ENCODE measurements at places on chromosomes 1 and 21.

DNA sequence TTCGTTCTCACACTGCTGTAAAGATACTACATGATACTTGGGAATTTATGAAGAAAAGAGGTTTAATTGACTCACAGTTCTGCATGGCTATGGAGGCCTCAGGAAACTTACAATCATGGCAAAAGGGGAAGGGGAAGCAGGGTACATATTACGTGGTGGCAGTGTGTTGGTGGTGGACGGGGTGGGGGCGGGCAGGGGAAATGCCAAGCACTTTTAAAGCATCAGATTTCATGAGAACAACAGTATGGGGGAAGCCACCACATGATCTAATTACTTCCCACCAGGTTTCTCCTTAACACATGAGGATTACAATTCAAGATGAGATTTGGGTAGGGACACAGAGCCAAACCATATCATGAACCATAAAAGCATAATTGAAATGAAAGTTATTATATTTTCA, 88.5 kb downstream of the UBE2U start:
- no peak for DNase-seq

DNA sequence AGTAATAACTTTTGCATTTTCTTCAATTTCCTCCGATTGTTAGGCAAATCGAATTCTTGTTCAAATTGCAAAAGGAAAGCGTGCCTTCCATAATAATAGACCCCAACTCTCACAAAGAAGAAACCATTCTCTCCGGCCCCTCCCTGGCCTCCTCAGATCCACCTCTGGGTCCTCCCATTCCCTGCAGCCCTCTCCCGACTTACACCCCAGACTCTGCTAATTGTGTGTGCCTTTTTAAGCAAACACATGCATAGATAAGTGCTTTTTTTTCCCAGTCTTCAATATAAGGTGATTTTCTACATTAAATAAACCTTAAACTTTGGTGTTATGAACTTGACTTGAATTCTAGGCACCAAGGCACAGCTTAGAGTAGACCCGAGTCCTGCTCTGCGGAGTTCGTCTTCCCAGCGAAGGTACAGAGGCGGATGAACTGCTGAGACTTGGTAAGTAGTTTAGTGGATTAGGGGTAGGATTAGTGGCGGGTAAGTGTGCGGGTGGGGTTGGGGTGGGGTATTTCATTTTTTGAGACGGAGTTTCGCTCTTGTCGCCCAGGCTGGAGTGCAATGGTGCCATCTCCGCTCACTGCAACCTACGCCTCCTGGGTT, 1.5 kb downstream of the L1TD1 start:
- no peak for DNase-seq

DNA sequence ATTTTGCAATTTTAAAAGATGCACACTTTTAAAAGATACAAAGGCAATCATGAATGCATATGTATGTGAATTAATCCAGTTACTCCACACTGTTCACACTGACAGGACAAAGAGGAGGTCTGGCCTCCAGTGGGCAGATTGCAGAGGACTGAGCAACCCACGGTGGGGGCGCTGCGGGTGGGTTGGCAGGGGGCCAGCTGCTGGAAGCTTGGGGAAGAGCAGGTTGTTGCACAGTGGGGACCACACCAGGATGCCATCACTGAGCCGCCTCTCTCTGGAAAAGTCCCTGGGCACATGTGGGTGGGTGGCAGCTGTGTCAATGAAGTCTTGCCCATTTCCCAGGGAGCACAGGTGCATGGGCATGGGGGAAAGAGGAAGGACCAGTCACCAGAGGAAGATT, 12.7 kb upstream of the PADI4 start:
- DNase-seq = no peak

- no peak for DNase-seq
Measured at GRCh38 chr1:57835620-57836019, 411.8 kb upstream of the DAB1 start.

DNA sequence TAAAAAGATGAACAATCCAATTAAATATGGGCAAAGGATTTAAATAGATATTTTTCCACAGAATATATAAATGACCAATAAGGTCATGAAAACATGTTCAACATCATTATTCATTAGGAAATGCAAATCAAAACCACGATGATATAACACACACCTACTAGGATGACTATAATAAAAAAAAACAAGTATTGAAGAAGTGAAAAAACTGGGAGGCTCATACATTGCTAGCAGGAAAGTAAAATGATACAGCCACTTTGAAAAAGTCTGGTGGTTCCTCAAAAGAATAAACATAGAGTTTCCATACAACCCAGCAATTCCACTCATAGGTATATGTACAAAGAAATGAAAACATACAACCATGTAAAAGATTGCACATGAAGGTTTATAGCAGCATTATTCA, 75.7 kb upstream of the RAB4A start:
- DNase-seq = no peak

DNA sequence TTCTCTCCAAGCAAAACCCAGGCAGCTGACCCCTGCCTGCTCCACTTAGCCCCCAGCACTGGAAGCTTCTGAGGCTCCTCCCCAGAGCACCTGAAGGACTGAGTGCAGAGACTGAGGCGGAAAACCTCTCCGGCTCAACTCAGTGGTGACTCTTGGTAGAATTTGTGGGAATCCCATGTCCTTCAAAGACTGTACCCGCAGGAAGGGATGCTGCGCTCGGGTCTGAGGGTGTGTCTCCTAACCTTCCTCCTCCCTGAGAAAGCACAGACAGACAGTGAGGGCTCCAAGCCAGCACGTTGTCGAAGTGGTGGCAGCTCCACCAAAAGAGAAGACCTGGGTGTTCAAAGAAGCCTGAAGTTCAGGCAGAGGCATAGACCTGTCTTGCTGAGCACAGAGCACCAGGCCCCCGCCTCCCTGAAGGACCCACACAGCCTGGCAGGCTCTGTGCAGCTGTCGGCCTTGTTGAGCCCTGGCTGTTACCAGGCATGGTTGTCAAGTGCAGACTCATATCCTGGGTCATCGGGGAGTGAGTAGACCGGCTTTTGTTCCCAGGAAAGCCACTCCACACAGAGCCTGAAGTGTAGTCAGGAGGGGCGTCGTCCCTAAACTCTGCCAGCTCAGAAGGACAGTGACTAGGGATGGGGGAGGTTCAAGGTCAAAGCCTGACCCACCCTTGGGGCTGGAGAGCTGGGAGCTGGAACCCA, 36.7 kb downstream of the CSMD2 start:
- DNase-seq = no peak

DNA sequence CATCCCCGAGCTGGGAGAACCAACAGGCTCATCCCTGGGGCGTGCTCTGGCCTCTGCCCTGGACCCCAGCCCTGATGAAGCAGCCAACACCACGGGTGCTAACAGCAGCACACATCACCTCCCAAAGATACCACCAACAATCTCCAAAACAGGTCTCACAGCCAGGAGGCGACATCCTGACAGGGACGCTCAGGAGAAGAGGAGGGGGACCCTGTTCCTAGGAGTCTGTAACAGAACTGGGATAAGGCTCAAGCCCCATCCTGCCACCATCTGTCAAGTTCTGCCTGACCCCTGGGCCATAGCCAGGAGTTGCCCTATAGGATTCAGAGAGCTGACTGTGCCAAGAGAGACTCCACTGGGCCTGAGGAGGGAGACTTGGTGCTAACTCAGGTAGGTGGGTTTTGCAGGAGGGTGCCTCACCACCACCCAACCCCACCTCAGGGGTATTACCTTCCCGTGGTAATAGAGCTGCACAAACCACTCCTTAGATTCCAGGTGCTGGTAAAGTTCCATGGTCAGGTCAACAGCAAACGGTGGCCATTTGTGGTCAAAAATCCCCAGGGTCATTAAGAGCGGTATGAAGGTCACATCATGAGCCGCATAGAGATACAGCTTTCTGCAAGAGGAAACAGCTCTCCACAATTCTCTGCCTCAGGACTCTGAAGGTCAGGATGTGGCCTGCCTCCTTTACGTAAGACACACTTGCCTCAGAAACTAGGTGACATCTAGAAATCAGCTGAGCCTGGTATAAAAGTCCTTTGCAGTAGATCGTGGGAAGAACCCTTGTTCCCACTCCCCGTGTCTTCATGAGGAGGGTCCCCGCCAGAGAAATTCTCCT, 22.3 kb downstream of the ACP6 start:
- no peak for DNase-seq

GRCh38 chr1:67792103-67792502, 41.2 kb downstream of the GNG12 start:
- DNase-seq = no peak

DNA sequence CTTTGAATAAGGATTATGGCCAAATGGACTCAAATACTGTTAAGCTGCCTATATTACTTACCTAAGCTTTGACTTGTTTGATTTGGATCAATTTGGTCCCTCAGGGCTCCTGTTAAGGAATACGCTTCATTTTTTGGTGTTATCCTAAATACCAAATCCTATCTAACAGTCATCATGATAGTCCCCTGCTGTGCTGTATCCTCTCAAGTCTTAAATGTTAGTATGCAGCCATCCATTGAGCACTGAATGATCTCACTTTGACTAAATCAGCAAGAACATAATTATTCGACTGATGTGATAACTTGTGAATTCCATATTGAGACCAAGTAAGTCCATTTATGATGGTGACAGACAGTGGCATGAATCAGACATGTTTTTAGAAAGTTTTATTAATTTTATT, 53.1 kb upstream of the ATF3 start:
- DNase-seq = no peak

- DNase-seq = no peak
Measured at GRCh38 chr1:91765880-91766443, 120.0 kb downstream of the TGFBR3 start.

DNA sequence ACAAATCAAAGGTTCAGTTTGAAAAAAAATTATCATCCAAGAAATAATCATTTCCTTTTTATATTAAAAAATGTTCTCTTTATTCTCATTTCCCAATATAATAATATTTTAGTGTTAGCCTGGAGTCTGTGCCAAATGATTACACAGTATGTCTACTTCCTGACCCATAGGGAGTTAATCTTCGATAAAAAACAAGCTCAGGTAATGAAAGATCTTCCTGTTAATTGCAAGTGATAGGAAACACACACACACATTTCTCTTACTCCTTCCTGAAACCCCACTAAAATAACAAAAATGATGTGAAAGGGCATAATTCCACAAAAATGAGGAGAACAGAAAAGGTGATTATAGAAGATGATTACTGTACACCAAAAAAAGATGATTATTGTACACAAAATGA, 123.5 kb upstream of the CXADR start:
- no peak for DNase-seq

DNA sequence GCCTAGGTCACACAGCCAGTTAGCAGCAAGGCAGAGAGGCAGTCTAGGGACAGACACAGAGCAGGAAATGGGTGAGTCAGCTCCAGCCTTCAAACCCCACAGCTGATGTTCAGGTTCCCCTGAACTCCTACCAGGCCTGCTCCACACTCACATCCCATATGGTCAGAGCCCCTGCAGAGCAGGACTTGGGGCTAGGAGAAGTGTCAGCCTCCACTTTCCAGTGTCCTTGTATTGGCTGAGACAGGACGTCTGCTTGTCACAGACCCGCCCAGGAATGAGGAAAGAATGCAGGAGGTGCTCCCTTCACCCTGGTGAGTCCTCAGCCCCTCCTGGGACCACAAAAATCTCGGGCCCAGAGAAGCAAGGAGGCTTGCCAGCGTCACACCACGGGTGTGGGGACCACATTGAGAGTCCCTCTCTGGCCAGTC, 92.5 kb downstream of the LACTBL1 start:
- DNase-seq = no peak

DNA sequence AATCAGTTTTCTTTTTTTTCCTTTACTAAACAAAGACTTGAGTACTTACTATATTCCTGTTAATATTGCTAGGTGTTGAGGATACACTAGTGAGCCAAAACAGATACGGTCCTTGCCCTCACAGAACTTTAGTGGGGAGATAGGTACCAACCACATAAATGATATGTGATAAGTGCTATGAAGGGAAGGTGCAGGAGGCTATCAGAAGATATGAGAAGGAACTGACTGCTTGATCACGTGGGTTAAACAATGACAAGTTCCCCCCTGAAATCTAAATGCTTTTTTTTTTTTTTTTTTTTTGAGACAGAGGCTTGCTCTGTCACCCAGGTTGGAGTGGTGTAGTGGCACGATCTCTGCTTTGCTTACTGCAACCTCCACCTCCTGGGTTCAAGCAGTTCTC, 25.0 kb downstream of the RBM15 start:
- no peak for DNase-seq

DNA sequence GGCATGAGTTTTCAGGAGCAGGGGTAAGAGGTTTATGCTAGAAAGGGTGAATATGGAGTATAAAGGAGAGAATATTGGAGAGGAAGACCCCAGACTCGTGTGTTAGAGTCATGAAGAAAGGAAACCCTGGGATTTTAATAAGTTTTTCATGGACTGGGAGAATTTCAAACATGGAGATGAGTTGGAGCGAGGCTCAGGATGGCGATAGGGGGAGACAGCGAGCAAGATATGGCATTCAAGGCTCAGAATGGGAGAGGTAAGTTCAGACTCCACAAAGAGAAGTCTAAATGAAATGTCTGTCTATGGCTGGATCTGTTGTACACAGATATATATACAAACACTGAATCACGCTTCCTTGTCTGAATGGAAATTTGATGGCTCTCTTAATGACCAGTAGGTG, 92.5 kb downstream of the LRRC40 start:
- DNase-seq = no peak

GRCh38 chr1:119752592-119752991, 16.1 kb downstream of the HMGCS2 start:
- no peak for DNase-seq

- no peak for DNase-seq
Measured at GRCh38 chr1:193031431-193031830, 27.7 kb downstream of the UCHL5 start.

DNA sequence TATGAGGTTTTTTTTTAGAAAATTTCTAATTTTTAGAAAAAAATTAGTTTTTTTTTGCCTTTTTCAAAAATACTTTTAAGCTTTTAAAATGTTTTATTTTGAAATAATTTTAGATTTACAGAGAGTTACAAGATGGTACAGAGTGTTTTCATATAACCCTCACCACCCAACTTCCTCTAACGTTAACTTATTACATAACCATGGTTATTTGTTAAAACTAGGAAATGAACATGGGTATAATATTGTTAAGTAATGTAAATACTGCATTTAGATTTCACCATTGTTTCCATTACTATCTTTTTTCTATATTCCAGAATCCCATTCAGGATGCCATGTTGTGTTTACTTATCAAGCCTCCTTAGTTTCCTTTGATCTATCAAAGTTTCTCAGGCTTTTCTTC, 45.2 kb upstream of the ST6GALNAC3 start:
- DNase-seq = no peak

DNA sequence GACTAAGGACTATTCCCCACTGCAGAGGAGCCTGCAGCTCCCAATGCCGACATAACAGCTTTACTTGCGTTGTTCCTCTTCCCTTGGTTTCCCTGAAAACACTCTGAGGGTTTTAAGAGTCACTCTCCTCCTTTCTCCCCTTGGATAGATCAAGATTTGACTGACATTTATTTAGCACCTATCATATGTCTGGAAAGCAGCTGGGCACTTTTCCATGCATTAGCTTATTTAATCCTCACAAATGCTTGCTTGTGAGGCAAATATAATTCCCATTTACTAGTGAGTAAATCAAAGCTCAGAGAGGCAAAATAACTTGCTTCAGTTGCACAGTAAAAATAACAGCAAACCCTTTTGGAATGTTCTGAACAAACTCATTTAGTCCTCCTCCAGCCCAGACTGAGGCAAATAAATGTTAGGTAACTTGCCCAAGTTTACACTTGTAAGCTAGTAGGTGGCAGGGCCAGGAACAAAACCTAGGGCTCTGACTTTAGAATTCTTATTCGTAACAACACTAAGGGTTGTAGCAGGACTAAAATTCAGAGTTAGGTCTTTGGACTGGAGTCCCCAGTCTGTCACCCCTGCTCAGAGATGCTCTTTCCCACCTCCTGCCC, 81.4 kb downstream of the KCND3 start:
- DNase-seq = no peak
